Activated CD4-positive, alpha-beta T cell treated with anti-CD3 and anti-CD28 coated beads, Interleukin-2, amount 50 U/mL, for 48 hours (primary cell): ENCODE measurements at places on chromosomes 6 and 20.

- no peak for DNase-seq
Measured at GRCh38 chr6:169426611-169427010, 173.0 kb upstream of the THBS2 start.

DNA sequence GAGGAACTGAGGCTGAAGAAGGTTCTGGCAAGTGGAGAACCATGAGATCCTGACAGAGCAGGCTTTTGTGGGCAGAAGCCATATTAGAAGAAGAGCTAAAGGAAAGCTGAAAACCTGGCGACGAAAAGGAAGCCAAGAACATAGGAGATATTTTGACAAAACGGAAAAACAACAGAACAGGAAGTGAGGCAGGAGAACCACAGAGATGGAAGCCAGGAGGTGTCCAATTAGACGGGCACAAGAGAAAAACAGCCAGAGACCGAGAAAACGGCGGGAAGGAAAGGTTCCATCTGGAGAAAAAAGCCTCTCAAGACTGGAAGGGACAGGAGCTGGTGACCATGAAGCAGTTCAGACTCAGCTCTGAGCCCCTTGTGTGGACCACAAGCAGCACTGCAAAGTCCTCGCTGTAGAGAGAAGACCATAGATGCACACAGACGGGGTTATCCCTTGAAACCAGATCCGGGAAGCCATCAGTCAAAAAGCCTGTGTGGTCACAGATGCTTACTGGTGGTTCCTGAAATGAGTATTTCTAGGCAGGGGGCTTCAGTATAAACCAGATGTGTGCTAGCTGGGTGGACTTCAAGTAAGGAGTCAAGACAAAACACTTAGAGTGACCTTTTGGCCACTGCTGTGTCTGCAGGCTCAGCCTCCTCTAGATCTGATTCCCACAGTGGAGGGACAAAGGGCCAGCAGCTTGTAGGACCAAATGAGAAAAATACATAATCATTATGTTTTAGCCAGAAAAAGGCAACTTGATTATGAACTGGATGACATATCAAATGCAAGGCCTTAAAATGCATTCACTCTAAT lies 30.7 kb downstream of the SSR1 start:
- DNase-seq, result no peak

- no peak for DNase-seq
Measured at GRCh38 chr6:52503851-52504781, 72.7 kb downstream of the TRAM2 start.

DNA sequence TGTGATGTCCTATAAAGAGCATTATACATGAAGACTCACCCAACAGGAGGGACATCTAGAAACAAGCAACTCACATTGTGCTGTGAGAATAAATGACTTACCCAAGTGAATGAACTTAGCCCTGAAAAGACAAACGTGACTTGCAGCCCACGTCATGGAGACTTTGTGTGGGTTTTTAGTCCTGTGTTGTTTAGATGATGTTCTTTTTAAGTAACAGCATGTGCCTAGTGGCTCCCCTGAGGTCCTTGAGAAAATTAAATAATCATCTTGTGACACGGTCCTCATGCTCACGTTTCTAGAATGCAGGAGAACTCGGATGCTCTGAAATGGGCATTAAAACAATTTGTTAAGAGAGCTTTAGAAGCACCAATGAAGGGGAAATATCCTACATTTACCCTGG lies 165.1 kb downstream of the SASH1 start:
- DNase-seq, result no peak

- DNase-seq, result no peak
Measured at GRCh38 chr6:163314791-163315470, 99.6 kb upstream of the QKI start.

DNA sequence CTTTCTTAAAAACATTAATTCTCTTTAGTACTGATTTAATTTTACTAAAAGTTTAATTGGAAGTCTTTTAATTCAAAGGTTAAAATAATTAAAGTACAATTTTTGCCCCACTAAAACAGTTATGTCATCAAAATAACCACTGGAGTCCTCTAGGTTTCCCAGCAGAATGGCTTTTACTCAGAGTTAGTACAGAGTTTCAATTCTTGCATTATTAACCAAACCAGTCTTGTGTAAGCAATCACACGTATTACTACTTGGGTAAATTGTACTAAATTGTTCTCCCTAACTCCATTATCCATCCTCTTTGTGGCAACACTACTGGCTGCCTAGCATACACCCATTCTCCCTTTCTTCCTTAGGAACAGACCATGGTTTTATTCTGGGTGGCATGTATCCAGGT lies 36.9 kb downstream of the CDK19 start:
- no peak for DNase-seq

- peak; percentile 49 for DNase-seq
Measured at GRCh38 chr6:6003621-6004366, 2.9 kb downstream of the NRN1 start.

DNA sequence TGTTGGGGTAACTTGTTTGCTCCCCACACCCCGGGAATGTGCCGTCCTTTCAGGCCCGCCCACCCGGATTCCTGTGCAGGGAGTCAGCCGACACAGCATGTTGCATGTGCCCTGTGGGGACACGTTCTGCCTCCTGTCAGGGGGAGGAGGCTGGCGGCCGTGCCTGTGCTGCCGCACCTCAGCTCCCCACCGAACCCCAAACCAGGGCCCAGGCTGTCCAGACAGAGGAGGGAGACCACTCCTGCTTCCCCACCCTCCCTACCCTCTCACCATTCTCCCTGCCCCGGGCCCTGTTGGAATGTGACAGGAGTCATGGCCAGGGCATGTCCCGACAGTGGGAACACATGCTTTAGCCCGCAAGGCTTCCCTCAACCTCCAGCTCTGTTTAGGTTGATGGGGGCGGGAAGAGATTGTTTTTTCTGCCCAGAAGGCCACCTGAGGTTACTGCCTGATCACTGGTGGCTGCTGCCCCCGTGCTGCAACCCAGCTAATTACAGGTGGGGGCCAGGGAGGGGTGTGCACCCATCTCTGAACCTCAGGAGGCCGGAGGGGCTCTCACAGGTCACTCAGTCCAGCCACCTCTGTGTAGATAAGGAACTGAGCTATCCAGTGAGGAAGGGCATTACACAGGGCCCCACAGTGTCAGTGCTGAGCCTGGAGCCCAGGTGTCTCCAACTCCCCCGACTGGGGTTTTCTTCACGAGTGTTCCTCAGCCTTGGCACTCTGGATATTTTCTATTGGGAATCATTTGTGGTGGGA lies 13.6 kb downstream of the LRRC73 start:
- no peak for DNase-seq

GRCh38 chr6:41940759-41941279 lies 789 bp downstream of the CCND3 start:
- DNase-seq, result peak; percentile 62

GRCh38 chr20:61619751-61620150 lies 367.7 kb downstream of the CDH4 start:
- DNase-seq, result no peak

- no peak for DNase-seq
Measured at GRCh38 chr6:129628101-129628815, 81.7 kb downstream of the ARHGAP18 start.

DNA sequence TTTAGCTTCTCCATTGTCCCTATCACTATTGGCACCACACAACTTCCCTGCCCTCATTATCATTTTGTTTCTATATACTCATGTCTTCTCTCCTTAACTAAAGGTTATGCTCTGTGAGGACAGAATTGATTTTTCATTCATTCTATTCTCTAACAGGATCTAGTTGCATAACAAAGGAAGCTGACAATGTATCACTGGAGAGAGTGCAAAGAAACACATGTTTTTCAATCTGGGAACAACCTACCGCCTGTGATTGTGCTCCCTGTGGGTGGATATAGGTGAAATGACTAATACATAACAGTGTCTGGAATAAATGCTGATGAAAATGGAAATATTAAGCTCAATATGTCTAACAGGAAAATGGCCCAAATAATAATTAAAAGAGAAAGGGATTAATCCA lies 56.6 kb downstream of the COL12A1 start:
- DNase-seq, result no peak

DNA sequence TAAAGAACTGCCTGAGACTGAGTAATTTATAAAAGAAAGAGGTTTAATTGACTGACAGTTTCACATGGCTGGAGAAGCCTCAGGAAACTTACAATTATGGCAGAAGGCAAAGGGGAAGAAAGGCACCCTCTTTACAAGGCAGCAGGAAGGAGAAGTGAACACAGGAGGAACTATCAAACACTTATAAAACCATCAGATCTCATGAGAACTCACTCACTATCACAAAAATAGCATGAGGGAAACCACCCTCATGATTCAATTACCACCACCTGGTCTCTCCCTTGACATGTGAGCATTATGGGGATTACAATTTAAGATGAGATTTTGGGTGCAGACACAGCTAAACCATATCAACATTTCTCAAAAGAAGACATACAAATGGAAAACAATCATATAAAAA lies 266.3 kb downstream of the EPM2A start:
- DNase-seq, result no peak

DNA sequence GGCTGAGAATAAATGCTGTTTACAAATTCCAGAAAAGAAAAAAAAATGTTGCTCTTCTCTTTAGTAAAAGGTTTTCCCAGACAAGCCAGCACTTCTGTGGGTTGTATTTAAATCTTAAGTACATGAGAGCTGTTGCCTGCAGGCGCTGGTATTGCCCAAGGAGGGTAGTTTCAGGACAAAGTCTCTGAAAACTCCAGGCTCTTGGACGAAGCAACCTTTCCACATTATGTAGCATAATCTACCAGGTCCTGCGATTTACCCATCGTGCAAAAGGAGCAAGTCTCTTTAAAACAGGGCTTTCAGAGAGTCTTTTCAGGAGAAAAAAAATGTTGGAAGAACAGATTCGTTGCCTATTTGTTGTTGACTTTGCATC lies 65.6 kb downstream of the PLG start:
- DNase-seq, result no peak

DNA sequence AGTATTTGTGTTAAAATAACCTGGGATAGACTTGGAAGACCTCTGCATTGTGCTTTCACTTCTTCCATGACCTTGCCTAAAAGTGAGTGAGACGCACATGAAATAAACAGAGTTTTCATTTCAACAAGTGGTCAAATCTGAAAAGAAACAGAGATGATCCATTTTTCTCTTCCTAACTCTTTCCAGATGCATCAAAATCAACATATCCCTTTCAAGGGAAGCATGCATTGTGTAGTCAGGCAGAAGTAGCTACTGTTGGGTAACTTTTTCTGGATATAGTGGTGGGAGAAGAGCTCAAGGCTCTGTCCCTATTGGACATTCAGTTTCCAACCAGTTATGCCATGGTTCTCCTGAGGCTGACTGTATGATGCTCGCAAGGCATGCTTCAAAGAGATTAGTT lies 233.0 kb upstream of the JAG1 start:
- no peak for DNase-seq

DNA sequence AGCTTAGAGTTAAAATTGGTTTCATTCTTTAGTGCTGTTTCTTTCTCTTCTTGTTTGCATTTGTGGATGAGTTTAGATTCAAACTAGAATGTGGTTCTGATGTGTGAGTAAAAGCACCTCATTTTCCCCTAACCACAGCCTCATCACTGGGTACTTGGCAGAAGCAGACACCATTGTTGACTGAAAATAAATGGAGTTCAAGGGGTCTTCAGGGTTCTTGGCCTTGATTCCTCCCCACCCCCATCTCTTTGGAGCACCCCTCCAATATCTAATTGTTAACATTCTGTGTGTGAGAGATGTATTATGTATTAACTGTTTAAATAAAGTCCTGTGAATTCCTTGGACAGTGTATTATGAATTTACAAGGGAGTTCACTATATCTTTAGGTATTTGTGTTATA lies 59.6 kb downstream of the JARID2 start:
- no peak for DNase-seq

DNA sequence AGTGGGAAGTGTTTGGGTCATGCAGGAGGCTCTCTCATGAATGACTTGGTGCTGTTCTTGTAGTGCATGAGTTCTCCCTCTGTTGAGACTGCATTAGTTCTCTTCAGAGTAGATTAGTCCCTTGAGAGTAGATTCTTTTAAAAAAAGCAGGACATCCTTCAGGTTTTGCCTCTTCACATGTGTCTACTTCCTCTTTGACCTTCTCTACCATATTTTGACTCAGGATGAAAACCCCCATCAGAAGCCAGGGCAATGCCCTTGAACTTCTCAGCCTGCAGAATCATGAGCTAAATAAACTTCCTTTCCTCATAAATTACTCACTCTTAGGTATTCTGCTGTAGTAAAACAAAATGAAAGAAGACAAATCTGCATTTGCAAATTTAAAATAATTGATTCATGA lies 170.3 kb downstream of the CD109 start:
- DNase-seq, result no peak

DNA sequence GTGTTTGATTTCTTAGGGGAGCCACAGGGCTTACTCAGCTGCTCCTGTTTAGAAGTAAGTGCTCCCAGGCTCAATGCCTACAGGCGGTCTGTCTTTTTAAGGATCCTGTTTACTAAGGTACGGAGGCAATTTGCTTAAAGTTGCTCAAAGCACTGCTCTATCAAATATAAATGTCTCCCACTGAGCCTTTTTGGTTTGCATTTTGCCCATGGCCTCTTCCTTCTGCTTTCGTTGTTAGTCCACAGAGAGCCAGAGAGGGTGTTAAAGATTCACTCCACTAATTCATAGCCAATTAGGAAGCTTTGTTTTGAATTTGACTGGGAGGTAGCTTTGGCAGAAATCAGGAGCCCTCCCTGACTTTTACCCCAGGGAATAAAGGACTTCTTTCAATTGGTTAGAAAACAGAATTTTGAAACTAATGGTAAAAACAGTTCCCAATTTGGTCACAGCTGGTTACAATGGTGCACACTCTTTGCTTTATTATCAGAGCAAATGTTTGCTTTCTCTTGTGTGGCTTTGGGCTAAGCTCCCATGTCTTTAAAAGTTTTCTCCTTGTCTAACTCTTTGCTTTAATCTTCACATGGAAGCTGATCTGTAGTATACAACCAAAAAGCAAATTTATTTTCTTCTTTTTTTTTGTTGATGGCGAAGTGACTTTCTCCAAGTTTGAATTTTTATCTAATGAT lies 126.2 kb downstream of the IMPG1 start:
- DNase-seq, result no peak

GRCh38 chr6:33914645-33915044 lies 110.8 kb upstream of the MLN start:
- peak; percentile 39 for DNase-seq

DNA sequence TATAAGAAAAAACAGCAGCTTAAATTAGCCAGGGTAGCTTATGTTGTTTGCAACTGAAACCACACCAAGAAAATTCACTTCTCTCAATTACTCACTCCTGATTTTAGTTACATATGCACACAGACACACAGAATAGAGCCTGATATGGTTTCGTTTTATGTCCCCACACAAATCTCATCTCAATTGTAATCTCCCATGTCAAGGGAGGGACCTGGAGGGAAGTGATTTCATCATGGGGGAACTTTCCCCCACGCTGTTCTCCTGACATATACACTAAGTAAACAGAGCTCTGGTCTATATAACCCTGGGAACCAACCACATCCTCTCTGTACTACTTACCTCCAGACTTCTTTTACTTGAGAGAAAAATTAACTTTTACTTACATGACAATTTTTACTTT lies 9.8 kb downstream of the OR12D1 start:
- no peak for DNase-seq

GRCh38 chr20:18973529-18974173 lies 160.1 kb downstream of the SCP2D1 start:
- no peak for DNase-seq

- no peak for DNase-seq
Measured at GRCh38 chr6:132471787-132472186, 41.1 kb downstream of the STX7 start.

GRCh38 chr6:151948002-151948743 lies 140.7 kb downstream of the ESR1 start:
- DNase-seq, result no peak

- no peak for DNase-seq
Measured at GRCh38 chr20:35000311-35000921, 44.7 kb downstream of the MYH7B start.

- DNase-seq, result peak; percentile 33
Measured at GRCh38 chr6:130132286-130132701, 90.5 kb downstream of the SAMD3 start.

- no peak for DNase-seq
Measured at GRCh38 chr6:93059911-93060310, 359.4 kb downstream of the EPHA7 start.
